NCI-H526 treated with DMSO at 0.1 percent for 48 hours (cell line): ENCODE measurements at places on chromosomes 5 and 9.

GRCh38 chr5:82424211-82424610, 146.1 kb upstream of the RPS23 start:
- DNase-seq = no peak

DNA sequence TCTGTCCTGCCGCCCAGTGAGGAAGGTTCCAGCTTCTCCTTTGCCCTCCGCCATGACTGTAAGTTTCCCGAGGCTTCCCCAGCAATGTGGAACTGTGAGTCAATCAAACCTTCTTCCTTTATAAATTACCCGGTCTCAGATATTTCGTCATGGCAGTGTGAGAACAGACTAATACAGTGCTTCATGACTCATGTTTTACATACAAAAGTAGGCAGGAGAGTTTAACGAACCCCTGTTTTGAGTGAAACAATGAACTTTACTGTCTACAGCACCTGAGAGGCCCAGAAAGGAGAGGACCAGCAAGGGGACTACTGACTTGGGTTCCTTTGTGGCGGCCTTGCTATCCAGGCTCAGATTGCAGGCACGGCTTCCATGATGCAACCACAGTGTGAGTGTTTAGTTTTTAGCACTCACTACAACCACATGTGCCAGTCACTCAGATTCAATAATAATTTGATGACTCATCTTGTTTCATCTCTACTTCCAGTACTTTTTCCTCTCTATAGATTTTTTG, 139.1 kb upstream of the CLINT1 start:
- DNase-seq = no peak

DNA sequence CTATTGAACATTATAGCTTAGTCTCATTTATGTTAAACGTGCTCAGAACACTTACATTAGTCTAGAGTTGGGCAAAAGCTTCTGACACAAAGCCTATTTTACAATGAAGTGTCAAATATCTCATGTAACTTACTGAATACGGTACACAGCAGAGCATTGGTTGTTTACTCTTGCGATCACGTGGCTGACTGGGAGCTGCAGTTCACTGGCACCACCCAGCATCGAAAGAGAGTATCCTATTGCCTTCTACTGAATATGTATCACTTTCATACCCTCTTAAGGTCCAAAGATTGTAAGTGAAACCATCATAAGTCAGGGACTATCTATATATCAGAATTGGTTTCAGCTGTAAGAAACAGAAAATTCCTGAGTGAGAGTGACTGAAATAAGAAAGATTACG, 42.6 kb upstream of the OSMR start:
- DNase-seq = no peak

DNA sequence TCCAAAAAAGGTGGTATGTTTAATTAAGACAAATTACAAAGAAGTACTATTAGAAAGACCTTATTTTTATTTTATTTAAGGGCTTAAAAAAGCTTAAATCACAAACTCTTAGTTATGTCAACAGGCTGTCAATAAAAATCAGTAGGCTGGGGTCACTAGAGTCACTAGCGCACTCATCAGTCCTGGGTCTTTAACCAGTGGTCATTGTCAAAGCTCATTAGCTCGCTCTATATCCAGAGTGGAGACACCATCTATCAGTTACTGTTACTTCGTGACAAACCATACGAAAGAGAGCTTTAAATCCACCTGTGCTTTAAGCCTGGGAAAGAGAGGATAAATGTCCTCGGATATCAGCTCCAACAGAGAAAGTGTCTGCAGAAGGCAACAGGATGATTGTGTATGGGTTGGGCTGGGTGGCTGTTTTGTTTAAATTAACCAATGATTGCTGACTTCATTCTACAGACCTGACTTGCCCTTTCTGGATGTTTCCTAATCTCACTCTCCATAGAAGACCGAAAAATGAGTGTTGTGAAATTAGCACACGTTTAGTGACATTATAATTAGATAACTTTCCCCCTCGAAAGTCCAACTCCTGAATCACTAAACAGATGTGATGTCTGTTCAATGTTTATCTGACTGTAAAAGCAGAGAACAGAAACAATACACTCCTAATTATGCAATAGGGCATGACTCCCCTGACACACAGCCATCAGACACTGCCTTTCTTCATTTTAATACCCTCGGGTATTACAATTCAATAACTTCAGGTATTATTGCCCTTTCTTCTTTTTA, 123.6 kb upstream of the TNPO1 start:
- DNase-seq = no peak

- no peak for DNase-seq
Measured at GRCh38 chr9:35771943-35772342, 17.9 kb upstream of the MSMP start.

DNA sequence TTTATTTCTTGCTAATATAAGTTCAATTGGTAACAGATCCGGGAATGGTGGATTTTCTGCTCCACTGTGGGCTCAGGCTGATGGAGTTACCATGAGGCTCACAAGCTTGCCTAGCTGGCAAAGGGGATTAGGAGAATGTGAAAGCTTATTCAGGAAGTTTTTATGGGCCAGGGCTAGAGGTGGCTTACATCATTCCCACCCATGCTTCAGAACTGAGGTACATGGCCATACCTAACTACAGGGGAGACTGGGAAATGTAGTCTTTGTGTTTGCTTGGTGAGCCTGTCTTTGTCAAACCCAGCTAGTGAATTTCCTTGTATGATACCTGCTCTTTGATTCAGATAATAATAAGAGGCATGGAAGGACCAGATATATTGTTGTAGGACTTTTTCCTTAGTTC, 105.9 kb upstream of the DHFR start:
- no peak for DNase-seq

DNA sequence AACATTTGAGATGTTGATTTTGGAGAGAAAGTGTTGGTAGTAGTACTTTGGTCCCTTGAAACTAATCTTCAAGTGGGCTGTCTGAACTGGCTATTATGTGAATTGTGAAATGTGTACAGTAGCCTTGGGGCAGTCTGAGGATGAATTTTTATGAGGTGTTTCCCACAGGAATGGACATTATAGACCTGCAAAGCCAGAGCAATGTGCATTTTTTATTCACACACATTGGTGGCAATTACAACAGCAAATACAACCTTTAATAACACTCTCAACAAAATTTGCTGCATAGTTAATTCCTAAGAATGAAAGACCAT, 147.0 kb downstream of the PAM start:
- DNase-seq = peak; percentile 27

GRCh38 chr9:89684912-89685636, 80.3 kb downstream of the GADD45G start:
- DNase-seq = no peak

GRCh38 chr9:127537792-127538191, 74.3 kb upstream of the STXBP1 start:
- no peak for DNase-seq

DNA sequence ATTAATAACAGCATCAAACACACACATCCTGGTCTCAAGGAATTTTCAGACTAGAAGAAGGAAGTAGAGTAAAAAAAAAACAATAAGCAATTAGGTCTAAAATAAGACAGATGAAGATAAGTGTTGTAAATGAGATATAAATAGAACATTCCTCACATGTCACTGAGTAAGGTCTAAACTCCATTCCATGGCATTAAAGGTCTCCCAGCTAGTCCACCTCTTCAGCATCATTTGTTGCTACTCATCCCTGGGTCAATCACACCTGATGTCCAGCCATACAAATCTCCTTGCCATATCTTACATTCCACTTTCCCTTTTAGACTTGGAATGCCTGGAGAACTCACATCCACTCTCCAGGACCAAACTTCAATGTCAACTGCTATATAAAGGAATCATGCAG, 214.1 kb upstream of the KLF4 start:
- no peak for DNase-seq

DNA sequence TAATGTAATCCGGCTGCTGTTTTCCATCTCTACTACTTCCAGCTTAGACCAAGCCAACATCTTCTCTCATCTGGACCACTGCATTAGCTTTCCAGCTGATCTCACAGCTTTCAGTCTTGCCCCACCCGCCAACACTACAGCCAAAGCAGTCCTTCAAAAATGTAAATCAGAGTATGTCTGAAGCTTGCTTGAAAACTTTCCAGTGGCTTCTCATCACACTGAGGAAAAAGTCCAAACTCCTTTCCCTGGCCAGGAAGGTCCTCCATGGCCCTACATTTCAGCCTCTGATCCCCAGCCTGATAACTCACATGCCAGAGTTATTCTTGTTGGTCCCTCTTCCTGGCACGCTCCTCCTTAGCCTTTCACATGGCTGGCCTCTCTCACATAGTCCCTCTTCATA, 38.5 kb downstream of the TTC1 start:
- DNase-seq = no peak

DNA sequence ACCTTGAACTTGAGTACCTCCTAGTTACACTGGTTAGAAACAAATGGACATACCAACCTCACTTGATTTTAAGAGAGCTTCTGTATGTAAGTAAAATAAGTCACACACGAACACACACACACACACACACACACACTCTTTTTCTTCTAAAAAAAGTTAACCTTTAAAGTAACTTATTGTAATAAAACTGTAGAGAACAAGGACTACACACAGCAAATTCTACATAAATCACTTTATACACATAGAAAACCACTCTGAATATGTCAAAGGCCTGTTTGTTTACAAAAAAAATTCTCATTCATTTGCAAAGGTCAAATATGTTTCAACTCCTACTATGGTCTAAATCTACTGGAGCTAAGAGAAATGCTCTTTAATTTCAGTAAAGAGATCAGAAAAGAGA, 29.1 kb downstream of the GIN1 start:
- DNase-seq = no peak

DNA sequence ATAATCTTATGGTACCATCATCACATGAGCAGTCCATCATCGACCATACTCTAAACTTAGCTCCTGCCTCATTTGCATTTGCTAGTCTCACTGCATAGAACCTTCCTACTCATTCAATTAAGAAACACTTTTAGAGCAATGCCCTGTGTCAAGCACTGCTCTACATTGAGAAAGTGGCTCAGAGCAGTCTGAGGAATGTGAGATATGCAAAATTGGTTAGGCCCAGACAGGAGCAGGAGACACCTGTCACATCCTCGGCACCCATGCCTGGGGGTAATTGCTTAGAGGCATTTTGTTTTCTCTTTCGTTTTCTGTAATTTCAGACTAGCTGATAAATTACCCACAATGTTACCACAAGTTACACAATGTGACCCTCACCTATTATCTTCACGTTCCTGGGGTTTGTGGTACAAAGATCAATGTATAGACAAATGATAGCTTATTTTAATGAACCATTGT, 4.9 kb upstream of the RARS1 start:
- no peak for DNase-seq

DNA sequence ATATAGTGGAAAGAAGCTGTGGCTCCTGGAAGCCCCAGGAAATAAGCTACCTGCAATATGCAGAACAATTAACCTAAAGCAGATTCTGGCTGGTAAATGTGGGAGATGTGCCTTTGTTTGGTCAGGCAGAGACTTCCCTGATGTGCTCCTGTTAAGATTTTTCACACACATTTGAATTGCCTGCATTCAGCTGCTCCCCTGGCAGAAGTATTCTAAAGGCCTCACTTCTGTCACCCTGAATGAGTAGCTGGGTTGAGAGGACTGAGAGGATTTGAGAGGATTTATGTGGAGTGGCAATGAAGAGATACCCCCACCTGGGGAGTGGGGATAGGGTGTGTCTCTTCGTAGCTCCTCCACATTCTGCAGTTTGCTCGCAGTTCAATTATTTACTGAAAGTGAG, 130.5 kb downstream of the ST8SIA4 start:
- DNase-seq = no peak

GRCh38 chr9:112005939-112006338, 109.3 kb downstream of the UGCG start:
- DNase-seq = no peak

DNA sequence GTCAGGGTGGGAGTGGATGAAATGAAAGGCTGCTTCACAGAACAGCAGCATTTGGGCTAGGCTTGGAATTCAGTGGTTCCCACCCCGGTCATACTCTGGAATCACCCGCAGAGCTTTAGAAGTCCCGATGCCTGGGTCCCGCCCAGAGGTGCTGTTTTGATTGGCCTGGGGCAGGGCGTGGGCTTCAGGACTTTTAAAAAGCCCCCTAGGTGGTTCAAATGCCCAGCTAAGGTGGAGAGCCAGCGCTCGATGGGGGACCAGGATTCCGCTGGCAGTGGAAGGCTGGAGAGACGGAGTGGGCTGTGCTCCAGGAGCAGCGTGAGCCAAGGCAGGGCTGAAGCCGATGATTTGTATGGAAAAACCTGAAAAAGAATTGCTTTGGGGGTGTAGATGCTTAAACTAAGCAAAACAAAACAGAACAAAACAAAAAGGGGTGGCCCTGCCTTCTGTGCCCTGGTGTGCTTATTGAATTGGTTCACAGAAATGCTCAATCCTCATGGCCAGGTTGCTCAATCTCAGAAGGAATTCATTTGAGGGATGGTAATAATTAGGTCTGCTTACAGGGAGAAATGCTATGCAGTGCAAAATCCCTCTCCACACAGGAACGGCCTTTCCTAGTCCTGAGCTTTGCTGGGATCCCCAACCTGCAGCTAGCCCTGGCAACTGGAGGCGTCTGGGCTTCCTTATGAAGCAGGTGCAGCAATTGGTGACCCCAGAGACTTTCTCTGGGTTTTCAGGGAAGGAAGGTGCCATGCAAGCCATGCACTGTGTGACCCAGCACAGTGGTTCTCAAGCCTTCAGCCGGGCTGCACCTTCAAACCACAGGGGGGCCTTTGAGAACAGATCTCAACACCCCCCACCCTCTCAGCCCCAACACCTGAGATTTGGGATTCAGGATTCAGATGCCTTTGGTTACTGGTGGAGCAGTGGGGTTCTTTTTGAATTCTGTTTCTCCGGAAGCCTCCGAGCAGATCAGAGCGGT, 174.0 kb upstream of the ZNF618 start:
- no peak for DNase-seq

- DNase-seq = no peak
Measured at GRCh38 chr9:128007566-128008138, 26.9 kb upstream of the EEIG1 start.

DNA sequence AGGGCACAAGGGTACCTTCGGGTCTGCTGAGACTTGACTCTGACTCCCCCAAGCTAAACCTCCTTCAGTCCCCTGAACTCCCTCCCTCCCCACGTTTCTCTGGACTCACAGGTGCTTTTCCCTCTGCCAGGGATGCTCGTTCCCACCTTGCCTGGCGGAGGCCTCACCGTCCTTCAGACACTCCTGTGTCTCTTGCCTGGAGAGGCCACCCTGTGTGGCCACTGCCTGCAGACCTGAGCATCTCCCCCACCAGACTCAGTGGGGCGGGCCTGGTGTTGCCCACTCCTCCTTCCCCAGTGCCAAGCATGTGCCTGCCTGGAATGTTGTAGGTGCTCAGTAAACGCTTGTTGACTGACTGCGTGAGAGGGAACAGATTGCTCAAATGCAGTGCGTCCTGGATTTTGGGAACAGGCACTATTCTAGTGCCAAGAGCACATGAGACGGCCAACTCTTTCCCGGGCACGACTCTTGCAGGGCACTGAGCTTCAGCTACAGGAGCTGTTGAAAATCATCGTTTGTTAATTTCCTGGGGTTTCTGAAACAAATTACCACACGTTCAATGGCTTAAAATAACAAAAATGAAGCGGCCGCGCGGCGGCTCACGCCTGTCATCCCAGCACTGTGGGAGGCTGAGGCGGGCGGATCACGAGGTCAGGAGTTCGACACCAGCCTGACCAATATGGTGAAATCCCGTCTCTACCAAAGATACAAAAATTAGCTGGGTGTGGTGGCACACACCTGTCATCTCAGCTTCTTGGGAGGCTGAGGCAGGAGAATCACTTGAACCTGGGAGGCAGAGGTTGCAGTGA, 71.0 kb upstream of the BARHL1 start:
- DNase-seq = no peak

- no peak for DNase-seq
Measured at GRCh38 chr9:14445946-14446345, 132.0 kb upstream of the NFIB start.

- DNase-seq = peak; percentile 0
Measured at GRCh38 chr9:118522093-118523028, 818.2 kb downstream of the TLR4 start.
